ENCODE measurements at places on chromosomes 1 and 21.

GRCh38 chr1:182249201-182249676 is 142.4 kb downstream of the GLUL start:
- DNase-seq: peak; percentile 63

- DNase-seq: no peak
Measured at GRCh38 chr1:16155537-16156410, at the start of gene EPHA2. Gene EPHA2 (minus strand): TSS chr1:16156069. CDS start chr1:16155932, 137 bp downstream.

- no peak for DNase-seq
Measured at GRCh38 chr1:94169126-94169525, 48.2 kb upstream of the ABCA4 start.

GRCh38 chr1:107838056-107838455 is 126.9 kb downstream of the VAV3 start:
- no peak for DNase-seq

DNA sequence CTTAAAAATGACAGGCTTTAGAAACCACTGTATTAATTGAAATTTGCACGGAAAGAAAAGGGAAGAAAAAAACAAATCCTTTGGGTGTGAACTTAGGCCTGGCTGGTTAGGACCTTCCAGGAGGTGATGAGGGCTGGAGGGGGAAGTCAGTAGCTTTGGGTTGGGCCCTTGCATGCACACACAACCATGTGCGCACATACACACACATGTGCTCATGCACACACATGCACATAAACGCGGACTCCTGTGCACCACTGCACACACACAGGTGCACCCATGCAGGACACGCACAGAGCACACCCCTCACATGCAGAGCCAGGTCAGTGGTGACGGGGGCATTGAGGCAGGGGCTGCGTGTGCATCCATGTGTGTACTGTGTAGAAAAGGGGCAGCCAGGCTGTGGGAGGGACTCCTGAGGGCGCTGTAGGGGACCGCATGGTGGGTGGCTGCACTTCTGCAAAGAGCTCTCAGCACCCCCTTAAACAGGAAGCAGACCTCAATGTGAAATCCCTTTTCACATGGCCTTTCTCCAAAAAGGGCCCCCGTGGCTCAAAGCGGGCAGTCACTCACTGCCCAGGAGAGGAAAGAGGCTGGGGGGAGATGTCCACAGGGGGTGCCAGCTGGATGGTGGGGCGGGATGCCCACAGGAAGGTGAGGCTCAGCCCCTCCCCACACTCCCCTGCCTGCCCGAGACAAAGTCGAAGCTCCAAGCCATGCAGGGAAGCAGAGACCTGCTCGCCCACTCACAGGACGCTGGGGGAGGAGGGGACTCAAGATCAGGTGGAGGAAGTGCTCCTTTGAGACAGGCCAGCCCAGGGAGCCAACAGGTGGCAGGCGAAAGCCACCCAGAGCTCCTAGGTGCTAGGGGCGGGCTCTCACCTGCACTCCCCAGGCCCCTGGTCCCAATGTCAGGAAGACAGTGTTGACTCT is 95.2 kb downstream of the ITPKB start:
- DNase-seq: no peak

DNA sequence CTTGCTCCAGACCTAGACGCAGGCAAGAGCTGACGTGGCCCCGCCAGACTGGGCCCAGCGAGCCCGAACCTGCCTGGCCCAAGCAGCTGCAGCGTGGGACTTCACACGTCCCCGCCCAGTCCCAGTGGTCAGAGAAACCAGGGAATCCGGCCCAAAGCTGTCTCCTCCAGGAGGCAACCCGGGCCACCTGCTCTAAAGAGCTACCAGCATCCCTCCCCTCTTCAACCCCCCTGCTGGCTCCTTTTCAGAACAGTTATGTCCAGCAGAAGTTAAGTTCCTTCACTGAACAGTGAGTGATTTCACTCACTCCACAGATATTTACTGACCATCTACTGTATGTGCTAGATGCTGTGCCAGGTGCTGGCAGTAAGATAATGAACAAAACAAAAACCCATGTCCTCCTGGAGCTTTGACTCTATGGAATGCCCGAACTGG is 2.1 kb upstream of the EFNA1 start:
- no peak for DNase-seq

DNA sequence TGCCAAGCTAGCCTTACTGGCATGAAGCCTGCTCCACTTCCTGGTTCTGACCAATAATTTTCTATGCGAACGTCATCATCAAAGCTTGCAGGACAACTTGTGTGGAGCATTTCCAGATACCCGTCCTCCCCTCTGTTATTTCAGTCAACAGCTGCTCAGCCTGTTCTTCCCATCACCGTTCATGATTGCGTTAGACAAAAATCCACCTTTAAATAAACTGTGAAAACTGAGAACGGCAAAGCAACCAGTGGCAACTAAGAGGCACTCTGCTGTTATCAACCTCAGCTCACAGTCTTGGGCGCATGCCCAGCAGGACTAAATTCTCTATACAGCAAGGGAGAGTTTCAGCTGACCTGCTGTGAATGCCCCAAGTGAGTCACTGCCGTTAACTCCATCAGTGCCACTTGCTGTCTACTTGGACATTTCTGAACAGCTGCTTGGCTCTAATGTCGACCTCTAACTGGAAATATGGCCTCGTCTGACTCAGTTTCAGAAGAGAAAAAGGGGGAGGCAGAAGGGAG is 207.4 kb upstream of the RUNX1 start:
- peak; percentile 93 for DNase-seq

- no peak for DNase-seq
Measured at GRCh38 chr1:151720125-151720524, 1.2 kb upstream of the RIIAD1 start.

- no peak for DNase-seq
Measured at GRCh38 chr1:51168266-51168845, 66.3 kb downstream of the C1orf185 start.

GRCh38 chr1:213247038-213247437 is 196.0 kb downstream of the RPS6KC1 start:
- no peak for DNase-seq

GRCh38 chr1:235852887-235853286 is 13.8 kb downstream of the LYST start:
- no peak for DNase-seq

GRCh38 chr1:184840596-184840995 is 85.9 kb upstream of the EDEM3 start:
- no peak for DNase-seq

- no peak for DNase-seq
Measured at GRCh38 chr1:38558500-38559445, 300.8 kb downstream of the RRAGC start.

- no peak for DNase-seq
Measured at GRCh38 chr1:114022877-114023276, 43.6 kb downstream of the OLFML3 start.

- DNase-seq: no peak
Measured at GRCh38 chr1:3127738-3128137, 58.7 kb downstream of the PRDM16 start.

- DNase-seq: no peak
Measured at GRCh38 chr1:12595757-12596006, 22.3 kb downstream of the DHRS3 start.

DNA sequence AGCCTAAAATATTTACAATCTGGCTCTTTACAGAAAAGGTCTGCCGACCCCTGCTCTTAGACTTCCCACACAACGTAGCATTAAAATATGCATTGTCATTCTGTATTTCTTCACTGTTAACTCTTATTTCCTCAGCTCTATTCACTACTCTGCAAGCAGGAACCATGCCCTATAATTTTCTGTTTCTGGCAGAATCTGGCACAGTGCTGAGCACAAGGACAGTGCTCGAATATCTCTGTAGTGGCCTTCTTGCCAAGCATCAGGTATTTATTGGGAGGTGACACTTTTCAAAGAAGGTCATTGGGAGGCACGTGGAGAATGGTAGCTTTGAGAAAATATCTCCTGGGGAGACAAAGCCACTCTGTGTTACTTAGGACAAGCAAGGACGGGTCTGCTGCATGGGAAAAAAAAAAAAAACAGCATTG is 77.9 kb downstream of the PSMG1 start:
- DNase-seq: no peak

GRCh38 chr21:45794027-45794426 is 150.5 kb downstream of the PCBP3 start:
- DNase-seq: no peak

GRCh38 chr1:65392497-65392896 is 28.0 kb upstream of the LEPR start:
- no peak for DNase-seq

GRCh38 chr21:28913071-28913470 is 79.6 kb downstream of the LTN1 start:
- DNase-seq: no peak
